Stimulated activated CD8-positive, alpha-beta memory T cell treated with anti-CD3 and anti-CD28 coated beads, Interleukin-7, amount 100 ng/mL, for 24 hours (primary cell): ENCODE measurements at places on chromosomes 16 and 17.

- no peak for DNase-seq
These were observed 19.1 kb downstream of the ITPRIPL2 start for GRCh38 chr16:19132898-19133297.

DNA sequence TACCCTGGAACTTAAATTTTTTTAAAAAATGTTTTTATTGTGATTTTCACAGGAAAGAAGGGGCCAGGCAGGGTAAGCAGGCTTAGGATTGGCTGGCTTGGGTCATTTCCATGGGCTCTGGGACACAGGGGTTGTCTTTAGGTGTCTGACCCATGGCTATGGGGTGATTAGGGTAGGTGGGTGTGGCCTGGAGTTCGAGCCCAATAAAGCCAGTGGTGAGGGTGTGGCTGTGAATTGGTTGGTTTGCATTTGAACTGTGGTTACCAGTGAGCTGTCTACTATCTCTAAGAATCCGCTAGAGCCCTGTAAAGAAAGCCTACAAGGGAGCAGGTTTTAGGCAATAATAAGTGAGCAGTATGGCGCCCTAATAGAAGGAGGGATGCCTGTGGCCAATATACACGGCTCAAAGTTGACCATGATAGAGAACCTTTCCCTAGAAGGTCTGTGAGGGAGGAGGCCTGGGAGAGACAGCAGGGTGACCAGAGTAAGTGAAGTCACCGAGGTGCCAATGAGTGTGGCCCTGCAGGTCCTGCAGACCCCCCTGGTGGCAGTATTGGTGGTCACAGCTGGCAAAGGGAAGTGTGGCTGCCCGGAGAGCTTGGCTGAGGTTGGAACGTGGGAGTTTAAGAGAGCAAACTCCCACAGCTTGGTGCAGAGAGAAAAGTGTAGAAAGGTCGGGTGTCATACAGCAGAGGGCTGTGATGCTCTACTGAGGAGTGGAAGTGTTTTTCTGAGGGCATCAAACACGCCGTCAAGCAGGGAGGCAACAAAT, 454.0 kb downstream of the WWOX start:
- no peak for DNase-seq

DNA sequence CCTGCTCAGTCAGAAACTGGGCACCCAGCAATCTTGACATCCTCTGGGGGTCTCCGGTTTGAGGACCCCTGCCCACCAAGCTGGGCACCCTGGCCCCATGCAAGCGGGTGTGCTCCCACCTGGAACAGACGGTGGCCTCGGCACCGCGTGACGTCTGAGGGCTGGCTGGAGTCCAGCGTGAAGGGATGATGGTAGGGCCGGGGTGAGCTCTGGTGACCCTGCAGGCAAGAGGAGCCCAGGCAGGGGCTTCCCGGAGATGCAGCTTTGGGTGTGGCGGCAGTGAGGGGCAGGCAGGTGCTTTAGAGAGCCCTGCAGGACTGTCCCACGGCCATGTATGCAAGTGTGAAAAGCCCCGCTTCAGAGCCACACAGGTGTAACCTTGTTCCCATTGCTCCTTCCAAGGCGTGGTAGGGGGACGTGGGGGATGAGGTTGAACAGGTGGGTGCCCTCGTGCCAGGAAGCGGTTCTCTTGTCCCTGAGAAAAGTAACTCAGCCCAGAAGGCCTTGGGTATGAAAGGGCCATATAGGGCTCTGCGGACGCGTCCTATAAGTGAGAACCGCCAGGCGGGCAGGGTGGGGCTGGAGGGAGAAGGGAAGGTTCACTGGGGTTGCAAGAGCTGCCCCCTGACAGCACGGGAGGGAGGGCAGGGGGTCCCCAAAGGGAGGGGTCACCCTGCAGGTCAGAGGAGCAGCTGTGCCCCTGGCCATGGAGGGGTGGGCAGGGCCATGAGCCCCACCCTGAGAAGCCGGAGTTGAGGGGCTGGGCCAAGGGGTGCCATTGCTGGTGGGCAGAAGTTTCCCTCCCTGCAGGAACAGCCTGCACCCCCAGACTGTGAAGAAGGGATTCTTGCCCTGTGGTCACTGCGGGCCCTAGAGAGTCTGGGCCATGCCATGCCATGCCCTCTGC, 9.2 kb downstream of the RGS11 start:
- no peak for DNase-seq

DNA sequence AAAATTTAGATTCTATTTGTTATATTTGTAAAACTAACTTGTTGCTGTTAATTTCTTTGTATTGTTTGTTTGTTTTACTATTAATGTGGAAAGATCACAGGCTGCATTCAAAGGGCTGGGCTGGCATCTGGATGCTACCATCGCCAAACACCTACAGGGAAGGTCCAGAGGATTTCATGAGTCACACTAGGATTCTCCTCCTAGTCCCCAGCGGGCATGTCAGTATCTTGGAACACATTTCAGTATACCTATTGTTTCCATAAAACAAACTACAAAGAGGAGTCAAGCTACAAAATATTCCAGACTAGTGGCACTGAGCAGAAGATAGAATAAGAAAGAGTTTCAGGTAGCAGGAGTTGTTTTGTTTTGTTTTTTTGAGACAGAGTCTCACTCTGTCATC, 55.3 kb downstream of the NOG start:
- DNase-seq = no peak

DNA sequence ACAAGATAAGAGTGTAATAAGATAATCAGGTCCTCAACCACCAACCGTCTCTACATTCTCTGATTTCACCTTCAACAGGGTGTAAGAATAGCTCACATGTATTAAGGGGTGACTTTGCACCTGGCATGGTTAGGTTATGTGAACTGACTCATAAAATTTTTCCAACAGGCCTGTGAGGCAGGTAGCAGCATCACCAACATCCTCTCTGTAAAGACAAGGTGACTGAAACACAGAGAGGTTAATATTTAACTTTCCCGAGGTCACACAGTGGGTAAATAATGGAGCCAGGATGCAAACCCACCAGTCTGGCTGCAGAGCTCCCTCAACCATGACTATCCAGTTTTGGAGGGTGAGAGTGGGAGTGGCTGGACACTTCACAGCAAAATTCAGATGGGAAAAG, 317.2 kb downstream of the C16orf95 start:
- no peak for DNase-seq

DNA sequence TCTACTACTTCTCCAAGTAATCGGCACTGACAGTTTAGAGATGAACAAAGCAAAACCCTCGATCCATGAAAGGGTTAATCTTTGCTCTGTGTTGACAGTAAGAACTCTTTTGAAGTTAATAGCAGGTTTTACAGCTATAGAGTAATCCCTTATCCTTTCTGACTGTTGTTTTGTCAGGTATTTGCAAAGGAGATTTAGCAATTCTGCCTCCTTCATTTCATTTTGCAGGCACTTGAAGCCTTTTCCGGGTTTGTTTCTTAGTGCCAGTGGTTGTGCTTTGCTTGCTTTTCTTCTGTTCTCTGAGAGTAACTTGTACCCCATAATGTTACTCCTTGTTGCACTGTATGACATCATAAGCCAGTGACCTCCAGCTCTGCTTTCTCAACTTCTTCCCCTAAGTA, 64.5 kb downstream of the TANGO6 start:
- no peak for DNase-seq

DNA sequence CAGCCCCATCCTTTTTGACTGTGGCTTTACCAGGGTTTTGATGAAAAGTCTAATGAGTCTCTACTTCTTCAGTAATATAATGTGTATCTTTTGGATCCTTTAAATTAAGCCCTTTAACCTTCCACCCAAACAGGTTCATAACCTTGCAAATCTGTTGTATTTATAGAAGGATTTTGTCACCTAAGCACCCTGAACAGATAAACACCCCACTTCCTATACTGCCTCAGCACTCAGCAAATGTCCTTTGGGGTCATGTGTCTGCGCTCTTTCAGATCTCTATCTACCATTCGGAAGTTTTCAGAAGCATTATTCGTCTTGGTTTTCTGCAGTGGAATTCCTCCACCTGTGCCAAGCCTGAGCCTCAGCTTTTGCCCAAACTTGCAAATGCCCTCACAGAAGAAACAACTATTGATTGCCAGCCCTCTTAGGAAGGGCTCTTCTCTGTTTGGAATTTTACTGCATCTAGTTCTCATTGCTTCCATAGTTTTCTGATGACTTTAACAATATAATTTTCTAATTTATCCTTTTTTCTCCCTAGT, 214.8 kb upstream of the KCNJ16 start:
- no peak for DNase-seq

DNA sequence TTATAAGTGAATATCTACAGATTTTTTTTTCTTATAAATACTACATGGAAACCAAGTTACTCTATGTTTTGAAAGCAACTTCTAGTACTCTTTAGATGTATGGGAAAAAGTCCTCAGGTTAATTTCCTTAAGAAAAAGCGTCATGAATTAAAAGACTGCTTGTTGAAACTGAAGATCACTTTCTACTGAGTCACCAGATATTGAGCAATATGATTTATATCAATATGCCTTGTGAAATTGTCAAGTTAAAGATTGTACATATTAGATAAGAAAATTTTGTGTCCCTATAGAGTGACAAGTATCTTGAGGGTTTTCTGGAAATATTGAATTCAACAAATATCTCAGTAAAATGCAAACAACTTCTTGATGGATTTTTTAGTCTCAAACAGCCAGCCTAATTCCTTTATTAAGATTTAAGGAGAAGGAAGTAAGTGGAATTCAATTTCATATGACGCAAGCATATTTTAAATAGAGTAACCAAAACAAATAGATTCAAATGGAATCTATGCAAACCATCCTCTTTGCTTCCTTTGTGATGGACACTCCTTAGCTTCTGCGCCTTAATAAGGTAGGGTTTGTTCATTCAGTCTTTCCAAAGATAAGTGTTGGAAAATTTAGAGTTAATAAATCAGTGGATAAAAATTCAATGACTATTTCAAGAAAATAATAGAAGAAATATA, 16.6 kb downstream of the KRT12 start:
- no peak for DNase-seq

DNA sequence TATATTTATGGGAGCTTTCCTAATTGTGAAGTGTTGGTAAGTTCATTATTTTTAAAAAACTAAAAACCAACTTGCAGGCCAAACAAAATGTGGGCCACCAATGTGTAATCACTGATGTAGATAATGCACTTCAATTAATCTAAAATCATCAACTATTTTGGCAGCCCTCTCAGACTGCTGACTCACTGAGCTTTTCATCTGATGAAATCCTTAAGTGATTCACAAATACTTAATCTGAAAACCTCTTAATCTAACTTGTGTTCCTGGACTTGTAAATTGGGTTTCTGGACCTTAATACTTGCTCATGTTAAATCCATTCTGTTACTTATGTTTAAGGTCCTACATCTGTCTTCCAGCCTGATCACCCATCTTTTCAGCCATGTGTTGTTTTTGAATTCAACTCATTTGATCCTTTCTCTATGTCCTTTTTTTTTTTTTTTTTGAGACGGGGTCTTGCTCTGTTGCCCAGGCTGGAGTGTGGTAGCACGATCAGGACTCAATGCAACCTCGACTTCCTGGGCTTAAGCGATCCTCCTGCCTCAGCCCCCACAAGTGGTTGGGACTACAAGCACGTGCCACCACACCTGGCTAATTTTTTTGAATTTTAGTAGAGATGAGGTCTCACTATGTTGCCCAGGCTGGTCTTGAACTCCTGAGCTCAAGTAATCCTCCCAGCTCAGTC, 39.0 kb downstream of the PRKCB start:
- no peak for DNase-seq

DNA sequence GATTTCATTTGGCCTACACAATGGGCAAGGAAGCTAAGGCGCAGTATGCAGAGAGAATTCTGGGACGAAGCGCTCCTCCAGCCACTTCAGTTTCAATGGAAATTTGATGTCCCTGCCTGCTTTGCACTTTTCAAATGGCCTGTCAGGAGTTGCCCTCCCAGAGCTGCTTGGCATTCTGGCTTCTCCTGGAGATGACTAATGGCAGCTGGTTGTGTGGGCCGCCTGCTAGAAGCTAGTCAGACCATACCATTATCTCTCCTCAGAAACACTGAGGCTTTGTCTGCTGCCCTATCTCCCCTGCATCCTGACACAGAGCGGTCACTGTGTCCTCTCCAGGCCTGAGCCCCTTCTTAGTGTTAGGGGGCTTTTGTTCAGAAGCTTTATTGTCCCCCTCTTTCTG, 180.1 kb downstream of the SPECC1 start:
- no peak for DNase-seq

DNA sequence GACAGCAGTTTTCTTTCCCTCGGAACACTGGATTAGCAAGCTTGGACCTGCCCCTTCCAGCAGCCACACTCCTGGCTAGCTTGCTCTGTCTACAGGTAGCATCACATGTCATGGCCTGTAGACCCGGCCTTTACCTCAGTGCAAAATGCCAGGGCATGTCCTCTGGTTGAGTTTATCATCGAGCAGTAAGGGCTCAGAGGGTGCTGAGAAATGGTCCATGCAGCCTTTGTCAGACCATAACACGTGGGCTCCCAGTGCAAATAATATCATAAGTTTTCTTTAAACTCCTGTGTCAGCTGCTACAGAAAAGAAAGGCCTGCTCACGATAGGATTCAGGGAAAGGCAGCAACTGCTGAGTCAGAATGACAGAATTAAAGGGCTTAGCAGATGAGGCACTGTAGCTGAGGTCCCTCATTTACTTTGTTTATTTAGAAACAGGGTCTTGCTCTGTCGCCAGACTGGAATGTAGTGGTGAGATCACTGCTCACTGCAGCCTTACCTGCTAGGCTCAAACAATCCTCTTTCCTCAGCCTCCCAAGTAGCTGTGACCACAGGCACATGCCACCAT, 8.0 kb upstream of the GNA13 start:
- no peak for DNase-seq

- DNase-seq = peak; percentile 13
These were observed 57.8 kb upstream of the TEX2 start for GRCh38 chr17:64320613-64321553.

DNA sequence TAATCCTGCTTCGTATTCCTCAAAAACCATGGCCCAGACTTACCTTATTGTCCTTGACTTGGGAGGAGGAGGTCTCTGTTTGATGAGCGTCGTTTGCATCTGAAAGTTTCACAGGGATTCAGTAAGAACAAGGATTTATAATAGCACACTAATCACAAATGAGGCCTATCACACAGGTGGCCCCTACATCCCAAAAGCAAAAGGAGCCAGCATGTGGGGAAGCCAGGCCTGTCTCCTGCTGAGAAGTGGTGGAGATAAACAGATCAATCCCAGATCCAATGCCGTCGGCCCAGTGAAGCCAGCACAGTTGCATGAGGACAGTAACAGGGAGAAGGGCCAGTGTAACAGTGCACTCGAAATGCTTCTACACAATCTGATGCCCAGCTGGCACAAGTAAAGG, 13.3 kb upstream of the EVPL start:
- DNase-seq = no peak

DNA sequence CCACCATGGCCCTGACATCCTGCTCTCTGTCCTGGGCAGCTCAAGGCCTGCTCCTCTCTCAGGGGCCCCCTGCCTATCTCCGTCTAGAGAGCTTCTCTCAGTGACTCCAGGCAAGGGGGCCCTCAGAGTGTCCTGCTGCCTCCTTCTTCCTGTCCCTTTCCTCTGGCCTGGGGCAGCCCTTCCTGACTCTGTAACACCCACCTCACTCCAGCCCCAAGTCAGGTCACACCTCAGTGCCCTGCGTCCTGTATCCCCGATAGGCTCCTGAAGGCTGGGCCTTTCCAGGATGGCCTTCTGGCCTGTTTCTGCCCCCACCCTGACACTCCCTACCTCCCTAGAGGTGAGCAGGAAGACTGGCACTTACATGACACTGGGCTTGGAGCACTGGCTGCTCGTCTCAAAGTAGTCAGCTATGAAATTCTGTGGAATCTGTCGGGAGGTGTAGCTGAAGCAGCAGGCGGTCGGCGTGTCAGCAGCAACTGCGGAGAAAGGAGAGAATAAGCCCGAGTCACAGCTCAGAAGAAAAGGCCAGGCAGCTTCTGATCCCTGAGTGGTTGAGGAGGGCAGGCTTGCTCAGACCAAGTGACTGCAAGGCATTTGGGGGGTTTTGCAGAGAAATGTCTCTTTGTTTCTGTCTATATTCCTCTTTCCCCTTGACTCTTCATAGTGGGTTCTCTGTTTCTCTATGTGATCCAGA, 976 bp downstream of the CCL3L1 start:
- no peak for DNase-seq

GRCh38 chr16:608019-608418, 18.2 kb downstream of the RAB40C start:
- no peak for DNase-seq
